SK-N-DZ (cell line): ENCODE measurements at places on chromosomes 2 and 18.

GRCh38 chr2:69149631-69150215 is 136.7 kb downstream of the ANTXR1 start:
- DNase-seq: no peak

DNA sequence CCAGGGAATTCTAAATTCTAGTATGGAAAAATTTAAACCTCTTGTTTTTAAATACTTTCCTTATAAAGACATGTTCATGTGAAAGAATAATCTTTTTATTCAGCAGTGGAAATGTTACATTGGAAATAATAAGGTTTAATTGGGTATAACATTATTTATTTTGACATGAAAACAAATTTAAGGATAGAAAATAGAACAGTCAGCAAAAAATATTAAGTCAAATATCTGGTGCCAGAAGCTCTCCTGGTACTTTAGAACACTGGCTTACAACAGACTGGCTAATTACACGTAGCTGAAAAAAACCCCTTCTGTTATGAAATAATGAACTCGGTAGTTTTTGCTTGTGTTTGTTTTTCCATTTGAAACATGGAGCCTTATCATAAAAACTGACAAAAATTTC is 447.9 kb downstream of the DSEL start:
- no peak for DNase-seq

DNA sequence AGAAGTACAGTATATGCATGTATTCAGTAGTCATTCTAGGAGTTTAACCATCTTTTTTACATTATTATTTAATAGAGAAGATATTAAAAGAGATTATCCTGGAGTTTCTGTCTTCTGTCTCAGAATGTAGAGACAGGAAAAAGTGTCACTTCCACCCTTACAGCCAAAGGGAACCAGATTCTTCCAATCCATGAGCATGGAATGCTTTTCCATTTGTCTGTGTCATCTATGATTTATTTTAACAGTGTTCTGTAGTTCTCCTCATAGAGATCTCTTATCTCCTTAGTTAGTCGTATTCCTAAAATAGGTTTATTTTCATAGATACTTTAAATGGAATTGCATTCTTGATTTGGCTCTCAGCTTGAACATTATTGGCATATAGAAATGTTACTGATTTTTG is 959.5 kb upstream of the PIK3C3 start:
- no peak for DNase-seq

- no peak for DNase-seq
Observed at GRCh38 chr2:241011751-241012510, 13.5 kb downstream of the SNED1 start.

DNA sequence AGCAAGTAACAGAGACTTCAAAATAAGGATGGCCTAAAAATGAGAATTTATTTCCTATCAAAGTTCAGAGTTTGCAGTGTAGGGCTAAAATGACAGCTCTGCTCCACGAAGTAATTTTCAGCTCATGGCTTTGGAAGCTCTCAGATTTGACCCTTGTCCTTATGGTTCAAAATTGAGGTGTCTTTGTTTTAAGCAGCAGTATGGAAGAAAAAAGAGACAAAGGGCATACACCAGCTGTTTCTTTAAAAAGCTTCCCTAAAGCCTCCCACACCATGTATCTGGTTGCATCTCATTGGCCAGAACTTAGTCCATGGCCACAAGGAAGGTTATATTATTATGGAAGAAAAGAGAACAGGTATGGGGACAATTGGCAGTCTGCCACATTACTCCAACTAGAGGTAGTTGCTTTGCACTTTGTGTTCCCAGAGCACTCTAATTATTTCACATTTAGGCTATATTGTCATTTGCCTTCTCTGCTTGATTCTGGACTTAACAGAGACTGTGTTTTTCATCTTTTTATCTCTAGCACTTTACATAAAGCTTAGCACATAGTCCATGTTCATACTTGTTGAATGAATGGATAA is 180.4 kb downstream of the MCFD2 start:
- no peak for DNase-seq

DNA sequence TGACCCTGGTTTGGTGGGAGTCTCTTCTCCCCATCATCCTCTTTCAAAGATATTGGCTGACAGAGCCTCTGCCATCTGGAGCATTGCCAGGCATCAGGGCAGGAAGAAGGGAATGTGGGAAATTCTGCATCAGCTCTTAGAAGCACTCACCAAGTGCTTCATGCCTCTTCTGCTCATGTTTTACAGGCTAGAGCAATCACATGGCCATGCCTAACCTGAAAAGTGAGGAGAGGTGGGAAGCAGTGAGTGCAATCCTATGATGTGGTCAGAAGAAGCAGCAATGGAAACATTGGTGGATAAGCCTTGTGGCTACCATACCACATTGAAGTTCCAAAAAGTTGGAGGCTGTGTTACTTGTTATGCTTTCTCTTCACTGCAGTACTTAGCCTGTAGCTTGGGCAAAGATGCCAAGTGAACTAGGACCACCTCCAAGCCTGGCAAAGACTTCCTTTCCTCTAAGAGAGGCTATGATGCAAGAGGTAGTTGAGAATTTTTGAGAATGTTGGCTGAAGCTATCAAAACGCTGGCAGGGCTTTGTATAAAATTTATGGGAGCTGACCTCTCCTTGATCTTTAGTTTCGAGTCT is 64.1 kb downstream of the BCL2L11 start:
- no peak for DNase-seq
